H4 (cell line): ENCODE measurements at places on chromosomes 7 and 10. TPM values are rescaled to one million over a fixed set of nuclear protein-coding genes. Genes with fewer than 3 reads are reported as not detected.

GRCh38 chr10:17022896-17023295 lies 106.7 kb downstream of the CUBN start:
- no peak for DNase-seq

DNA sequence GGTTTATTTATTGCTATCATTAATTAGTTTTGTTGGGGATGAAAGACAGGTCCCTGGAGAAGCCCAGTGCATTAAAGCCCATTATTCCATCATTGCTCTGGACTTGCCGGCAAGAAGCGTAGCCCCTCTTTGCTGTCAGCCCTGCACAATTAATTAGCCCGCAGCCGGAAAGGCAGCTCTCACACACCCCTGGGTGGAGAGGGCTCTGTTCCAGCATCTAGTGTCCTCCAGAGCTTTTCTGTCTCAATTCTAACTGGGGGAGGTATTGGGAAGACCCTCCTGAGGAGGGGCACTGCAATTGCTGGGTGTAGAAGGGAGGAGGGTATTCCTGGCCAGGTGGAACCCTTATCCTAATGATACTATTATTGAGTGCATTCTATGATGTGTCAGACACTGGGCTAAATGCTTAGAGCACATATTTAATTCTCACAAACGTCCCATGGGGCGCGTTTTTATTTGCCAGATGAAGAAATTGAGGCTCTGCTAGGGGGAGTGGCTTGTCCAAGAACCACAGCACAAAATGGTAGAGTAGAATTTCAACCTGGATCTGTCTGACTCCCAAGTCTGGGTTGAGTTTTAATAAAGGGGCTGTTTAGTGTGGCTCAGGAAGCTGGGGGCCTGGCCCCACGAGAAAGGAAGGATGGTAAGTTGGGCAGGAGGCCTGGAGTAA lies 148.1 kb upstream of the PCBD1 start:
- no peak for DNase-seq

GRCh38 chr10:114102256-114102655 lies 58.6 kb downstream of the ADRB1 start:
- no peak for DNase-seq

- DNase-seq, result peak; percentile 82
These were observed 9.9 kb upstream of the PSMG3 start for GRCh38 chr7:1579481-1580421.

- no peak for DNase-seq
These were observed 141.9 kb upstream of the RHEB start for GRCh38 chr7:151661587-151661986.

- DNase-seq, result peak; percentile 90
These were observed 102.8 kb upstream of the ZNF438 start for GRCh38 chr10:31134311-31134952.

GRCh38 chr7:95303013-95303905 lies 21.1 kb downstream of the PON1 start:
- peak; percentile 64 for DNase-seq

The KCNH2 gene
- total RNA-seq, result 0.58 and 0.84 TPM in 2 replicates

GRCh38 chr10:3961082-3961481 lies 176.1 kb upstream of the KLF6 start:
- no peak for DNase-seq

DNA sequence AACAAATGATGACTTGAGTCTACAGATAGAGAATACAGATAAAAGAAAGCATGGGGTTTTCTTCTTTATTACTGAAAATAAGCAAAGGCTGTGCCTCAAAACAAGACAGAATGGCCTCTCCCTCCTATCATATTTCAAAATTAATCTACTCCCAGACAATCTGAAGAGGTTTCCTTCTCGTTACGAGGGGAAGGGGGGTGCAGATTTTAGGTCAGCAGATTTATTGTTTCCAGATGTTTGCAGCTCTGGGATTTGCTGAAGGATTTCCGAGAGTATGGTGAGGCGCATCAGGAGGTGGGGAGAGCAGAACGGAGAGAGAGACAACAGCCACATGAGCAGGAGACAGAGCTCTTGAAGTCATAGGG lies 89.8 kb downstream of the KIAA1549 start:
- peak; percentile 41 for DNase-seq

The TIMM23B gene
- total RNA-seq, result 8.1 and 9.8 TPM in 2 replicates

The MET gene
- total RNA-seq, result 51.1 and 67.7 TPM in 2 replicates

The FAM221A gene
- total RNA-seq, result 2.9 and 4.8 TPM in 2 replicates

- no peak for DNase-seq
These were observed 561.7 kb downstream of the GATA3 start for GRCh38 chr10:8616166-8616565.

GRCh38 chr10:62076891-62077290 lies 175.4 kb downstream of the ARID5B start:
- DNase-seq, result no peak

The TBC1D12 gene
- total RNA-seq, result 4.1 and 4.9 TPM in 2 replicates

The SVOPL gene
- total RNA-seq, result not detected in 2 replicates

The CDH23 gene
- total RNA-seq, result 0.37 and 0.47 TPM in 2 replicates

- DNase-seq, result no peak
These were observed 59.0 kb upstream of the SORCS3 start for GRCh38 chr10:104581884-104582601.

DNA sequence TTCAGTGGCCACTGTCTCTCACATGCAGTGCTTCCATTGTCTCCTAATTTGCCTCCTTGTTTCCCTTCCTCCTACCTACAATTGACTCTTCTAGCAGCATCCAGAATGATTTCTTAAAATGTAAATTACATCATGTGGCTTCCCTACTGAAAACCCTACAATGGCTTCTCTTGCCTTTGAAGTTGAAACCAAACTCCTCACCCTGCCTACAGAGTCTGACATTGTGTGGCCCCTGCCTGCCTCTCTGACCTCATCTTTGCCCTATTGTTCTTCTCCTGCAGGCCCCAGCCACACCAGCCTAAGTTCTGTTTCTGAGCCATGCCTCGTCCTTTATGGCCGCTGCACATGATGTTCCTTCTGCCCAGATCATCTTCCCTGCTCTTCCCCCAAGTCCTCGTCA lies 35.8 kb upstream of the CDK1 start:
- no peak for DNase-seq

GRCh38 chr10:55374917-55375316 lies 573.9 kb upstream of the PCDH15 start:
- DNase-seq, result no peak

DNA sequence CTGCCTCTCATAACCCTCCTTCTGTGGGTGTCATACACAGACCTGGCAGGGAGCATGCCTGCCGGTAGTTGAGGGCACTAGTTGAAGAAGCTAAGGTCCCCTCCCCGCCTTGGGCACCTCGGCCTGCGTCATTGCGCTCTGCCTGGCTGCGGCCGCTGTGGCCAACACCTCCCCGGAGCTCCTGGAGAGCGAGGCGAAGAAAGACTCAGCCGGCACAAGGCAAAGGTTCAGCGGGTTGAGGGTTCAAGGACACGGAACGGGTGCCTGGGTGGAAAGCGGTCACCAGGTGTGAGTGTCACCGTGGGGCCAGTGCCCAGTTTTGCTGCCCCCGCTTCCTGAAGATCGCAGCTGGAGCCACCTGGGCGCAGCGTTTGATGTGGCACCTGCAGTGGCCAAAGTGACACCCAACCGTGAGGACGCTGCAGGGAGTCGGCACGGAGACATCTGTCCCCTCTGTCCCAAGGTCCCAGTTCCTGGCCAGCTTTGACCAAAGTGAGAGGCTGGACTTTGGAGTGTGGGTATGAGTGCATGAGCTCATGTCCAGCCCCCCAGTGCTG lies 14.8 kb upstream of the ZNF735 start:
- DNase-seq, result no peak

GRCh38 chr7:85612514-85612913 lies 425.7 kb upstream of the SEMA3D start:
- DNase-seq, result no peak

The RBP4 gene
- total RNA-seq, result 0.56 TPM in 1 of 2 replicates, not detected in the other

GRCh38 chr10:35580423-35580770 lies 24.7 kb upstream of the GJD4 start:
- DNase-seq, result no peak

The UNC5B gene
- 6.8 and 7.1 TPM in 2 replicates for total RNA-seq

- DNase-seq, result no peak
These were observed 4.7 kb downstream of the VOPP1 start for GRCh38 chr7:55567571-55567970.

GRCh38 chr7:70134029-70134770 lies 535.9 kb downstream of the AUTS2 start:
- peak; percentile 91 for DNase-seq

The GTPBP10 gene
- 23.1 and 28.2 TPM in 2 replicates for total RNA-seq

The CYP3A5 gene
- total RNA-seq, result not detected in 2 replicates

- DNase-seq, result peak; percentile 88
These were observed 52.5 kb downstream of the PROSER2 start for GRCh38 chr10:11875494-11876281.

DNA sequence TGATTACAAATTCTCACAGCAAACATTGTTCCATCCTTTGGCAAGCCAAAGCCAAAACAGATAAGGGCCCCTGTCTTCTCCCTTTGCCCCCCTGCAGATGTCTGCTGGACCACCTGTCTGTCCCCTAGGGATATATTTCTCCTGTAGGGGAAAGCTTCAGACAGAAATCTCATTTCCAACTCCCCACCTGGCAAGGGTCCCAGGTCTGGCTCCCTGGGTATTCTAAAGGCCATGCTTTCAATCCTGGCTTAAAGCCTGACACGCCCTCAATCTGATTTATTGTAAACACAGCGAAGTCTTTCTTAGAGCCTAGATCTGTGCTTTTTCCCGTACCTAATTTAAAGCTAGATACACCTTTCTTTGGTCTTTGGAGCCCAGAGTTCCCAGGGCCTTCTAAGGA lies 66.1 kb downstream of the KCNMA1 start:
- DNase-seq, result no peak
